ENCODE measurements at places on chromosomes 1 and 21. TPM values are rescaled to one million over a fixed set of nuclear protein-coding genes. Genes with fewer than 3 reads are reported as not detected.

- H3K27ac ChIP-seq: no peak overlapping the region
- no peaks in the 10 kb centered on the region for H3K27me3 ChIP-seq
Measured at GRCh38 chr1:46569884-46570725, 18.7 kb upstream of the KNCN start.

DNA sequence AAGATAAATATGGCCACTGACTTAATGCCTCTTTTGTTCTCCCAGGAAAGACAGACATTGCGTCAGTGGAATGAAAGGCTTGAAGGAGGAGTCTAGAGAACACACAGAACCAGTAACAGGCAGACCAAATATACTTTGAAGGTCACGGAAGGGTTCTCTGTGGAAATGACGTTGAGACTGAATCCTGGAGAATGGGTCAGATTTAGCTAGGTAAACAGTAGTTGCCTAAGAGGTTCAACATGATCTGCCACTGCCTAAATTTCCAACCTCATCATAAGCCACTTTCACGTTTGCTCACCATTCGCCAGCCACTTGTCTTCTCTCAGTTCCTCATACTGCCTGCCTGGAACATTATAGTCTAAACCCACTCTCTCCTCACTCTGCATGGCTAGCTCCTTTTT lies 20.5 kb downstream of the PLA2G4A start:
- no peaks in the 10 kb centered on the region for H3K36me3 ChIP-seq
- no peak for DNase-seq
- peaks cover 13% of the 10 kb centered on the region for H3K4me1 ChIP-seq
- H3K4me3 ChIP-seq: no peak overlapping the region
- H3K27ac ChIP-seq: no peak overlapping the region

DNA sequence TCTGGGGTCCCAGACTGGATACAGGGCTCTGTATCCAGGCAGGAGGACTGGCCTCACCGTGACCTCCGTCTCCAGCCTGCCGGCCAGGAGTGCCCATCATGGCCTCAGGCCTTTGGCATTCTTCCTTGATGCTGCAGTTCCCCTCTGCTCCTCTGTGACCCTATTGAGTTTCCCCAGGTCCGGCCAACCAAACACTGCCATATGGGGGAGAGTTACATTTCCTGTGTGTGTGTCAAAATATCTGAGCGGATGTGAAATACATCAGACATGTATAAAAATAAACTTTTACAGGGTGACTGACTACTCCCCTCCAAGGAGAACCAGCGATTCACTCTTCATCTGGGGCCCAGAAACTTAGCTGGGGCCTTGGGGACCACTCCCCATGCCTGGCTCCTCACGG lies 10.2 kb upstream of the UBL4B start:
- no peak overlapping the region for H3K4me3 ChIP-seq
- H3K36me3 ChIP-seq: no peaks in the 10 kb centered on the region
- DNase-seq: no peak
- no peaks in the 10 kb centered on the region for H3K27me3 ChIP-seq

GRCh38 chr1:193633093-193633492 lies 446.7 kb upstream of the B3GALT2 start:
- H3K4me3 ChIP-seq: no peak overlapping the region
- H3K27ac ChIP-seq: no peak overlapping the region
- peaks cover 5% of the 10 kb centered on the region for H3K4me1 ChIP-seq
- DNase-seq: no peak

DNA sequence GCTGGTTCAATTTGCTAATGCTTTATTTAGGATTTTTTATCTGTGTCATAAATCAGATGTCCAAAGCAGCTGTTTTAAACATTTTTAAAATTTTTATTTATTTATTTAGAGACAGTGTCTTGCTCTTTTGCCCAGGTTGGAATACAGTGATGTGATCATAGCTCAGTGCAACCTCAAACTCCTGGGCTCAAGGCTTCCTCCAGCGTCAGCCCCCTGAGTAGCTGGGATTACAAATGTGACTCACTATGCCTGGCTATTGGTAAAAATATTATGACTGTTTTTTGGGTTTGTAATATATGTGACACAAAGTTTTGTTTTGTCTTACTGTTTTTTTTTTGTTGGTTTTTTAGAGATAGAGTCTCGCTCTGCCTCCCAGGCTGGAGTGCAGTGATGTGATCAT lies 11.8 kb downstream of the ZBED6 start:
- no peak overlapping the region for H3K4me3 ChIP-seq

DNA sequence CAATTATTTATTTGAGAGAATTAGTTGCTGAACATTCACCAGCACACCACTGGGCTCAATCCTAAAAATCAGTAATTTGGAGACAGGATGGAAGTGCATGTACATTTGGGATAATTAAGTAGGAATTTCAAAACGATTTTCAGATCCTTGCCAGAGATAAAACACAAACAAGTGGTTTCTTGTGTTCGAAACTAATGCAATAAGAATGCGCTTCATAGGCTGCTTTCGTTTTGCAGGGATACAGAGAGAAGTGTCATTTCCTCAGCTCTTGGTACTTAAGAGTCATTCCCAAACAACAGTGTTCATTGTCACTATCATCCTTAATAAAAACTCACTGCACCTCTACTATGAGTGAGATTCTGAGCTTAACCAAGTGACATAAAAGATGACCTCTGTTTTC lies 20.6 kb upstream of the USP24 start:
- H3K4me1 ChIP-seq: peaks cover 11% of the 10 kb centered on the region
- no peak for DNase-seq

DNA sequence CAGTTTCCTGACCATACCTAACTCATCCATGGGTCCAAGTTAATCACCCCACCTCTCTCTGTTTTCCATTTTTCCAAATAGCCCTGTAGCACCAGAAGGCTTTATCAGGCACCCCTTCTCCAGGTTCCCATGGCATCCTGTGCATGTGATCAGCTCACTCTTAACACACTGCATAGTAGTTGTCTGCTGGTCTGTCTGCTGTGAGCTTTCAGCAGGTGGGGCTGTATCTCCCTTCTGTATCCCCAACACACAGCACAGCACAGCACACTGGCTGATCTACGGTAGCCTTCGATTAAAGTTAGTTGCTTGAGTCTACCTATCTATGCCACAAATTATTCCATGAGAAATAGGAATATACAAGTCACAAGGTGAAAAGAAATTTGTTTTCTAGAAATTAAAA lies 54.3 kb upstream of the C1orf198 start:
- no peak for DNase-seq
- H3K27me3 ChIP-seq: no peaks in the 10 kb centered on the region
- no peaks in the 10 kb centered on the region for H3K4me1 ChIP-seq
- H3K27ac ChIP-seq: no peak overlapping the region

DNA sequence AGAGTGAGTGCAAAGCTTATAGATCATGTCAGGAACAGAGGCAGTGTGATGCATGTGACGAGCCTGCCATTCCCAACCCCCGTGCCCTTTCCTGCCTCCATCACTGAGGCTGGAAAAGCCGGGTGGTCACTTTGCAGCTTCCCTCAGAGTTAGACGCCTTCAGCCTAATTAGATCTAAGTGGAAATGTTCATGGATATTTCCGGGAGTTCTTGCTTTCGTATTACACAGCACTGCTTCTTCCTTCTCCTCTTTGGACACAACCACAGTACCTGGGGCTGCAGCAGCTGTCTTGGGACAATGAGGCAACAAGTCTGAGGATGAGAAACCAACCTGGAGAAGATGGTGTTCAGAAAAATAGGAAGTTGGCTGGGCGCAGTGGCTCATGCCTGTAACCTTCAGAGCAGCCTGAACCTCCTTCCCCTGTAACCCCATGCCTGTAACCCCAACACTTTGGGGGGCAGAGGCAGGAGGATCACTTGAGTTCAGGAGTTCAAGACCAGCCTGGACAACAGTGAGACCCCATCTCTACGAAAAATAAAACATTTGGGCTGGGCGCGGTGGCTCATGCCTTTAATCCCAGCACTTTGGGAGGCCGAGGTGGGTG lies 24.5 kb downstream of the SERINC2 start:
- H3K36me3 ChIP-seq: no peaks in the 10 kb centered on the region
- no peaks in the 10 kb centered on the region for H3K27me3 ChIP-seq
- no peak overlapping the region for H3K4me3 ChIP-seq
- no peak overlapping the region for H3K27ac ChIP-seq

DNA sequence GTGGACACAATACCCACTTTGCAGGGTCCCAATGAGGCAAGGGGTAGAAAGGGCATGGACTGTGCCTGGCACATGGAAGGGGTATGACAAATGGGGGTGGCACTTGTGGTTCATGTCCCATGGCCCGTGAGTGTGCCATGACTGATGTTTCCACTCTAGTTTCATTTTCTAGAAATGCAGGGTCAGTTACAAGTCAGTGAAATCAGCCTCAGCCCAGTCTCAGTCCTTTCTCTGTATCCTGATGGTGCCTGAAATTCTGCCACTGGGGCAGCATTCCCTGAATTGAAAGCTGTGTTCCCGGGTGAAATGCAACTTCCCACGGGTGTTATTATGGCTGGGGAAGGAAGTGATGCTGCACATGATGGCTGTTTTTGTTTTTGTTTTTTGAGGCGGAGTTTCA lies 110.8 kb upstream of the ZBTB40 start:
- peaks cover 29% of the 10 kb centered on the region for H3K27me3 ChIP-seq
- no peak overlapping the region for H3K27ac ChIP-seq
- no peaks in the 10 kb centered on the region for H3K36me3 ChIP-seq

DNA sequence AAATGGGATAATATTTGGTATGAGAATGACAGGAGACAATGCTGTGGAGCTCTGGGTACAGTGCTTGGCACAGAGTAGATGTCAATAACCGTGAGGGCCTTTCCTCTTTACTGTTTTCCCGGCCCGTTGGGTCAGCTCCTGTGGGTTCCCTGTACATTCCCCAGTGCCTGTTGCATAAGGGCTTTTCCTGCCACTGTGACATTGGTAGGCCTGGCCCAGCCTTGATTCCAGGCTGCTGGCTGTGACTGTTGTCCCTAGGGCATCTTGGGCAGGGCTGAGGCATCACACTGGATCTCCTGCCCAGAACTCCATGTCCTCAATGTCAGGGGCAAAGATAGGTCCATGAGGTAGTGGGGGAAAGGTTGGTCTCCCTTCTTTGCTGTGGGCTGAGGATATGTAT lies 25.8 kb upstream of the MYCL start:
- H3K27me3 ChIP-seq: no peaks in the 10 kb centered on the region
- H3K4me3 ChIP-seq: no peak overlapping the region
- no peaks in the 10 kb centered on the region for H3K36me3 ChIP-seq
- DNase-seq: no peak

DNA sequence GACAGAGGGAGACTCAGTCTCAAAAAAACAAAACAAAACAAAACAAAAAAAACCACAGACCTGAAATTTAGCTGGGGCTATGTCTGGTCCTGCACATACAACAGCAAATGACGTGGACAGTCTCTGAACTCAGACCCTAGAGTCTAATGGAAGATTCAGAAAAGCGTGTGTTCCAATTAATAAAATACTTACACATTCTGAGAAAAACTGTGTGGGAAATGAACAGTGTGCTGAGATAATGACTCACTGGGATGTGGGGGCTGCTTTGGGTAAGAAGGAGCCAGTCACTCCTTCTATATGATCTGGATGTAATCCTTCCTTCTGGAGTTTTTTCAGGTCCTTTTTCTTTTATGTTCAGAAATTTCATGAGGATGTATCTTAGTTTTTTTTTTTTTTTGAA lies 29.4 kb downstream of the CLDN14 start:
- H3K4me1 ChIP-seq: no peaks in the 10 kb centered on the region
- H3K4me3 ChIP-seq: no peak overlapping the region
- no peak overlapping the region for H3K27ac ChIP-seq
- H3K27me3 ChIP-seq: no peaks in the 10 kb centered on the region

GRCh38 chr1:68814067-68814466 lies 317.2 kb upstream of the DEPDC1 start:
- no peaks in the 10 kb centered on the region for H3K4me1 ChIP-seq
- no peak for DNase-seq
- H3K4me3 ChIP-seq: no peak overlapping the region
- no peak overlapping the region for H3K27ac ChIP-seq
- no peaks in the 10 kb centered on the region for H3K27me3 ChIP-seq

DNA sequence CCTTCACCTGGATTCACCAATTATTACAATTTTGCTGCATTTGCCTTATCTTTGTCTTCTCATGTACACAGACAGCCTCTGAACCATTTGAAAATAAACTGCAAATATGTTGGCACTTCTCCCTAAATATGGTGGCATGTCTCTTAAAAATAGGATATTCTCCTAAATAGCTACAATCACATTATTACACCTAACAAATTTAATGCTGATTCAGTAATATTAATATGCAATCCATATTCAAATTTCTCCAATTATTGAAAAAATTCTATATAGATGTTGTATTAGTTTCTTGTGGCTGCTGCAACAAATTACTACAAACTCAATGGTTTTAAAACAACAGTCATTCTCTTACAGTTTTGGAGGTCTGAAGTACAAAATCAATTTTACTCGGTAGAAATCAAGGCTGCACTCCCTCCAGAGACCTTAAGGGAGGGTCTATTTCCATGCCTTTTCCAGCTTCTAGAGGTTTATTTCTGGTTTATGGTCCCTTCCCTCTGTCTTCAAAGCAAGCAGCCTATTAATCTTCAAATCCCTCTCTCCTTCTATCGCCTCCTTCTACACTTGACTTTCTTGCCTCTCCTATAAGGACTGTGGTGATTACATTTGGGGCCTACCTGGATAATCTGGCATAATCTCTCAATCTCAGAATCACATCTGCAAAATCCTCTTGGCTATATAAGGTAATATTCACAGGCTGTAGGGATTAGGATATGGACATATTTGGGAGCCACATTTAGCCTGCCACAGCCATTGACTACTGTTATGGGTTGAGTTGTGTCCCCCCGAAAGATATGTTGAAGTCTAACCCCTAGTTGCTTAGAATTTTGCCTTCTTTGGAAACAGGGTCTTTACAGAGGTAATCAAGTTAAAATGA lies 52.5 kb upstream of the BOLA1 start:
- DNase-seq: no peak
- peaks cover 4% of the 10 kb centered on the region for H3K36me3 ChIP-seq
- H3K27me3 ChIP-seq: no peaks in the 10 kb centered on the region
- H3K4me3 ChIP-seq: peak overlapping the region; percentile 10
- peak overlapping the region; percentile 34 for H3K27ac ChIP-seq

GRCh38 chr1:20359451-20360330 lies 69.0 kb downstream of the VWA5B1 start:
- H3K36me3 ChIP-seq: no peaks in the 10 kb centered on the region
- H3K4me1 ChIP-seq: peaks cover 12% of the 10 kb centered on the region
- no peaks in the 10 kb centered on the region for H3K27me3 ChIP-seq
- H3K4me3 ChIP-seq: no peak overlapping the region
- H3K27ac ChIP-seq: no peak overlapping the region

ADAMTS4 gene
- 16.7 TPM for total RNA-seq

LCK gene
- total RNA-seq: 62.2 TPM

OR2L2 gene
- total RNA-seq: 0.84 TPM

OR2L8 gene
- total RNA-seq: 0.83 TPM

LDLRAD1 gene
- total RNA-seq: not detected

GBP3 gene
- 31.2 TPM for total RNA-seq

HES5 gene
- not detected for total RNA-seq

CASZ1 gene
- total RNA-seq: 7.5 TPM

DUSP10 gene
- 9.9 TPM for total RNA-seq

MYOG gene
- total RNA-seq: not detected
